ENCODE measurements at places on chromosomes 12 and 14. TPM values are rescaled to one million over a fixed set of nuclear protein-coding genes. Genes with fewer than 3 reads are reported as not detected.

The SDR9C7 gene
- not detected for total RNA-seq

The SLC6A15 gene
- total RNA-seq, result 0.07 TPM

The SERPINA3 gene
- not detected for total RNA-seq

The CMA1 gene
- not detected for total RNA-seq

The MYBPC1 gene
- total RNA-seq, result not detected

The KLRG1 gene
- 9.9 TPM for total RNA-seq

The MIA2 gene
- 22.2 TPM for total RNA-seq

The SYNE3 gene
- 64.8 TPM for total RNA-seq

The SRRM4 gene
- total RNA-seq, result not detected

The RNASE7 gene
- total RNA-seq, result not detected

The HOXC12 gene
- total RNA-seq, result not detected
